ENCODE measurements at places on chromosomes 6 and 20.

- DNase-seq, result no peak
Measured at GRCh38 chr6:27866357-27867050, 45.7 kb downstream of the OR2B2 start.

- no peak for DNase-seq
Measured at GRCh38 chr20:34337982-34338726, 24.9 kb upstream of the ITCH start.

DNA sequence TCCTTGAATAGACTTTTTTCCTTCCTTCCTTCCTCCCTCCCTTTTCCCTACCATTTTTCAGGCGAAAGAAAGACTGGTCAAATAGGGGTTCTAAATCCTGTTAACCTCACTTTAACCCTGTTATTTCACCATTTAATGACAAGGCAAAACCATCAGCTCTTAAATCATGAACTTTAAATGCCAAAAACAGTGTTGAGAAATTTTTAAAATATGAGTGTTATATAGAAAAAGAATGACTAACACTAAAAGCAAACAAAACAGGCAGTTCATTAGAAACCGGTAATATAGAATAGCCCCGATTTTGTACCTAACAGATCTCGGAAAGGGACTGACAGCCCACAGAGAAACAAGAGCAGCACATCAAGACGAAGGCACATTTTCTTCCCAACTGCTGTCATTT lies 57.4 kb upstream of the CEP85L start:
- DNase-seq, result no peak

DNA sequence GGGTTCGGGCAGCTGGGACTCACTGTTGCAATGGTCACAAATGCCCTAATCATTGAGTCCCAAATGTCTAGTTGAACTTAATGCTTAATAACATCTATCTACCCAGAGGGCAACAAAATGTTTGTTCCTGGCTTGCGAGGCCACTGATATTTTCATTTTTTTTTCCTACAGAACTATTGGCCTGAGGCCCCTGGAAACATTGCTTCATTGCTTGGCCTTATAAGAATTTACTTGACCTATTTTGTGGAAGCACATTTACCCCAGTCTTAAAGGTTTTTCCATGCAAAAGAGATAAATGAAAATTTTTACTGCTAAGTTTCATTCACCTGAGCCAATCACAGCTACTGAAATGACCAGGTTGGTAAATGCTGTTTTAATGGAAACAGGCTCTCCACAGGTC lies 133.1 kb upstream of the RIPOR2 start:
- DNase-seq, result no peak

DNA sequence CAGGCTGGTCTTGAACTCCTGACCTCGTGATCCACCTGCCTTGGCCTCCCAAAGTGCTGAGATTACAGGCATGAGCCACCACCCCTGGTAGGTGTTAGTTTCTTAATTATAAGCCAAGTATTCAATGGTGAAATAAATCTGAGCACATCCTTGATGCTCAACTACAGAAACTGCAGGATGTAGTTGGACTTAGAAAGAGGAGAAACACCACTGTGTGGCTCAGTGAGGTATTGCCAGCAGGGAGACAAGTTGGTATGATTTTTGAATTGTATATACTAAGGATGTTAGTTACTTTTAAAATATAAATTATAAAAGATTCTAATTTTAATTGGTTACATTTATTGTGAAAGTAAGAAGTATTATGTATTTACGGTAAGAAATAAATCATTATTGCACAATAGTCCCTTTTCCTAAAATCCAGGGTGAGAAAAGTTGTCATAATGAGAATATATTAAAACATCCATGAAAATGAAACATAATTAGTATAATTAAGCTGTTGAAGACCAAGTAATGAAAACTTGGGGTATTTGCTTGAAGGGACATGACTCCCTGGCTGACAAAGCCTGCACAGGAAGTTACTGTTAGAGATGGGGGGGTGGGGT lies 17.6 kb downstream of the SLC18B1 start:
- no peak for DNase-seq

DNA sequence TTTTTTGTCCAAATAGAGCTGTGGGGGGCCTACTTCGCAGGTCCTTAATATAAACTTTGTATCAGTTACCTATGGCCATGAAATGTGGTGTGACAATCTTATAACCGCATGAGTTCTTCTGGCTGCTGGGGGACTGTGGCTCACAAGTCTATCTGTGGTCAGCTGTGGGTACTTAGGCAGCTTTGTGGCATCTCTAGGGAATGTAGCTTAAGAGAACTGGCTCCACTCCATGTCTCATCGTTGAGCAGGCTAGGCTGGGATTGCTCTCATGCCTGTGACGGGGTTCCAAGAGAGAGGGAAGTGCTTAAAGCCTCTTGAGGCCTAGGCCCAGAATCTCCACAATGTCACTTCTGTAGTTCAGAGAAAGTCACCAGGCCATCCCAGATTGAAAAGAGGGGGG lies 140.5 kb downstream of the BTBD3 start:
- no peak for DNase-seq

DNA sequence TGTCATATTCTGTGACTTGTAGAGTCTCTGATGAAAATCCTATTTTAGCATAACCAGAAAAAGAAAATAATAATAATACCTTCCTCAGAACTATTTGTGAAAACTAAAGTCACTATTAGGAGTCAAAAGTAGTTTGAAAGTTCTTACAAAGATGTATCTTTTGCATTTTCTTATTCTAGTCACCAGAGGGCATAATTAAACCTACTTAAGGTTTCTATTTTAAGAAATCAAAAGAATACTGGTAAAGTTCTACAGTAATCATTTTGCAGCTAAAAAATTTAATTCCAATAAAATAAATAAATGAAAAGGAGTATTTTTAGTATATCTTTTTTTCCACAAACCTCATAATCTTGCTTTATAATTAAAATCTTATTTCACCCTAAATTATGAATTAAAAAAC lies 28.0 kb upstream of the MCM9 start:
- no peak for DNase-seq

- no peak for DNase-seq
Measured at GRCh38 chr20:15895560-15896084, 677.6 kb downstream of the KIF16B start.

GRCh38 chr6:17904491-17905120 lies 82.8 kb downstream of the KIF13A start:
- DNase-seq, result no peak

DNA sequence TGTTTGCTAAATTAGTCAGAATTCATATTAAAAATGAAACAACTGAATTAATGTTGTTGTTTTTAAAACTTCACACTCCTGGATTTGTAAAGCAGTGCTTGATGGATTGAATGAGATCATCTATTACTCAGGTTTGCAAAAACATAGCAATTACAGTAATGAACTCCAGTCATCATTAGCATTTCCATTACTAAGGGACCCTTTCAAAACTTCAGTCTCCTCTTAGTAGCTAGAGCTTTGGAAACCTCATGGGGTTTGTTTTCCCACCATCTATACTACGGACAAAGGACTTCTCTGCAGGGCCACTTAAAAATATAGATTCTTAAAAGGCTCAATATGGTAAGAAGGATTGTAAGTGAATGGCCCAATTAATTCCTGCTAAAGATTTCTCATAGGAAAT lies 209.9 kb upstream of the PRND start:
- DNase-seq, result no peak
